ENCODE measurements at places on chromosomes 6 and 20. TPM values are rescaled to one million over a fixed set of nuclear protein-coding genes. Genes with fewer than 3 reads are reported as not detected.

GRCh38 chr6:40958738-40959137 is 80.3 kb downstream of the UNC5CL start:
- DNase-seq: no peak

- no peak for DNase-seq
Measured at GRCh38 chr20:39108746-39109145, 146.6 kb downstream of the DHX35 start.

DNA sequence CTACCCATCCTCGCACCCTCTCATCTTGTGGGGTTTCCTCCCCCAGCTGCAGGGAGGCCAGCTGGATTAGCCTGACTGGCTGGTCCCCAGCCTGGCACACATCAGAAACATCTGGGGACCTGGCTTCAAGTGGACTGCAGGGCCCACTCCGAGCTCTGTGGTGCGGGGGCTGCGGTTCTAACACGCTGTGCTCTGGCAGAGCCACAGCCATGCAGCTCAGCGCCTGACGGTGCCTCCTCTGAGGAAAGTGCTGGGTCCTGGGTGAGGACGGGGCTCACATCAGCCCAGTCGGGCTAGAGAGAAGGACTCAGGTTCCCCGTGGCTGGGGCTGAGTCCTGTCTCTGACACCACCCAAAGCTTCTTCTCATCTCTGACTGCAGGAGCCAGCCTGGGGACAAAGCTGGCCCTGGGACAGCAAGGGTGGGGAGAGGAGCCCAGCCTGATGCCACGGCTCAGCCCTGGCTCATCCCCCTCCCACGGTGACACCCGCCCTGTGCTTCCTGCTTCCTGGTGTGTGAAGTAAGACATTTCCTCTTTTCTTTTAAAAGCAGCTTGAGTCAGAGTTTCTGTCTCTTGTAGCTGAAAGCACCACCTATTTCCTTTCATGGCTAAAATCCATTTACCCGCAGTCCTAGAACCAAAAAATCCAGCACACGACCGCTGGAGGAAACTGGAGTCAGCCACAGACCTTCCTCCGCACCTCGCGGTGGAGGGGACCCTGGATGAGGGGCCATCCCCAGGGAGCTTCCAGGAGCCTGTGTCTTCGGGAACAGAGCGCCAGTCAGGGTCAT is 127.4 kb upstream of the AFDN start:
- peak; percentile 40 for DNase-seq

DNA sequence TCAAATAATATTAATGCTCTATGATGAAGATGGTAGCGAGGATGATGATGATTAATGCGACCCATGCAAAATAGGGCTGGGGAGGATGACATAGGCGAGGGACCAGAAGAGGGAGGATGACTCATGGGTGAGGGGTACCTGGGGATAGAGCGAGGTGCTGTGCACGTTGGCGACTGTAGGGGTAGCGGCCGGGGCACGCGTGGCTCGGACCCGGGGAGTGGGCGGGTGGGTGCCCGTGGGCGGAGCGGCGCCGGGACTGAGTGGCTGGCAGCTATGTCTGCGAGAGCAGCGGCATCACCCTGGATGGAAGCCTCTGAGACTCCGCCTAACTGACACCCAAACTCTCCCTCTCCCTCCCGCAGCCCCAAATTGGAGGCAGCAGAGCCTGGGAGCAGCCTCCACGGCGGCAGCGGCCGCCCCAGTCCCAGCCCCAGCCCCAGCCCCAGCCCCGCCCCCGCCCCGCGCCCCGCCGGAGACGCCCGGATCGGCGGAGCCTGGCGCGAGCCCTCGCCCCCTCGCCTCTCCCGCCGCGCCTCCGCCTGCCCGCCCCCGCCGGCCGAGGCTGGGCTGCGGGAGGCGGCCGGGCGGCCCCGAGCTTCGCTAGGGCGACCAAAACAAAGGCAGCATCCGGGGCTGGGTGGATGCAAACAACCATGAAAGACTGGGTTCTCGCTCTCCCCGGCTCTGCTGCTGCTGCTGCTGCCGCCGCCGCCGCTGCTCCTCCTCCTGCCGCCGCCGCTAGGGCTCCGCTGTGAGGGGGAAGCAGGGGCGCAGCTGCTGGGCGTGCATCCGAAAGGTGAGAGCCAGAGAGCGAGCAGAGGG is at the start of gene RIMS1:
Gene RIMS1 (plus strand): TSS at position 367 of the 822 bp plus-strand sequence. CDS start 474 bp downstream, outside the sequence.
- DNase-seq: peak; percentile 90

GRCh38 chr6:32839356-32839755 is 817 bp upstream of the TAP2 start:
- DNase-seq: no peak

- DNase-seq: peak; percentile 69
Measured at GRCh38 chr20:48189181-48189580, 403.9 kb upstream of the SULF2 start.

LY6G6D gene
- total RNA-seq: not detected

DNA sequence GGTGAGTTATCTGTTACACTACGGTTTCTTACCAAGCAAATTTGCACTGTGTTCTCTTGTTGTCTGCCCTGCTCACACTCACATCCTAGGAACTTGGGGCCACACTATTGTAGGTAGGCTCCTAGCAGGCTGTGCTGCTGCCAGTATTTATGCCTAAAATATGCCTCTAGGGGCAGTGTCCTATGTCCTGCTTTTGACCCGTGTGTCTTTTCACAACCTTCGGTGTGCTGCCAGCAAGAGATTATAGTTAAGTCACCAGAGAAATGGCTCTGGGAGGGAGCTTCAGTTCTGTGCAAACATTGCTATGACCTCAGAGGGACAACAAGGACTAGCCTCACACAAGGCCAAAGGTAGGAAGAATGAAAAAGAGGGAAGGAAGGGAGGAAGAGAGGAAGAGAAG is 8.9 kb upstream of the TAAR5 start:
- peak; percentile 67 for DNase-seq

- DNase-seq: peak; percentile 37
Measured at GRCh38 chr6:44022671-44023352, 104.4 kb downstream of the MRPL14 start.

GRCh38 chr6:135906972-135907465 is 55.5 kb downstream of the PDE7B start:
- DNase-seq: no peak

- no peak for DNase-seq
Measured at GRCh38 chr20:25586877-25587276, 1.5 kb upstream of the NINL start.

SERPINB6 gene
- total RNA-seq: 121 TPM

- peak; percentile 43 for DNase-seq
Measured at GRCh38 chr20:60055740-60056139, 97.5 kb downstream of the CDH26 start.

HDGFL1 gene
- total RNA-seq: not detected

POPDC3 gene
- 6.4 TPM for total RNA-seq
